ENCODE measurements at places on chromosomes 7 and 10. TPM values are rescaled to one million over a fixed set of nuclear protein-coding genes. Genes with fewer than 3 reads are reported as not detected.

DNA sequence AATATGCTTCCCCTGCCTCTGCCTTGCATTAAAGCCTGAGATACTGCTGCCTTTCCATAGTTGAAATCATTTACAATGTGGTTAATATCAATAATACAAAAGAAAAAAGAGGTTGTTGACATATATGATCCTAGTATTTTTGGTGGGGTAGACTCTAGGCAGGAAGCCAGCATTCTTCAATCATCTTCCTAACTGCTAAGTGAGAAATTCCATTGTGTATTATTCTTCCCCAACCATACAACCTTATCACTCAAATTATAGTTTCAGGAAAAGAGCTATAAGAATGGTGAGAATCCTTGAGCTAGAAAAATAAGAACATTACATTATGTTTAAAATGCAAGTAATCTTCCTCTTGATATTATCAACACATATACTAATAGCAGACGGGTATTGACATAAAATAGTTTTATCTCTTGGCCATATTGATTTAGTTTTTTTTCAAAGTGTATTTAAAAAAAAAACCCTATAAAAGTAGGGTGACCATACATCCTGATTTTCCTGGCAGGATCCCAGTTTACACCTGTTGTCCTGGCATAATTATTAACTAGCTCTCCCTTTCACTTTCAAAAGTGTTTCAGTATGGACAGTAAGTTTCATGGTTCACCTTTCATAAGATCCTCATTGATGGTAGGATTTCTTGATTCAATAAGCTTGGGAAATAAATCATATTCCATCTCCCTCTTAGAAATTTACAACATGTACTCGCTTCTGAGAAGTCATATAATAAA, 33.4 kb upstream of the WASL start:
- no peak for DNase-seq
- no peaks in the 10 kb centered on the region for H3K27me3 ChIP-seq
- no peaks in the 10 kb centered on the region for H3K4me1 ChIP-seq
- H3K36me3 ChIP-seq, result no peaks in the 10 kb centered on the region
- H3K27ac ChIP-seq, result no peak overlapping the region

DNA sequence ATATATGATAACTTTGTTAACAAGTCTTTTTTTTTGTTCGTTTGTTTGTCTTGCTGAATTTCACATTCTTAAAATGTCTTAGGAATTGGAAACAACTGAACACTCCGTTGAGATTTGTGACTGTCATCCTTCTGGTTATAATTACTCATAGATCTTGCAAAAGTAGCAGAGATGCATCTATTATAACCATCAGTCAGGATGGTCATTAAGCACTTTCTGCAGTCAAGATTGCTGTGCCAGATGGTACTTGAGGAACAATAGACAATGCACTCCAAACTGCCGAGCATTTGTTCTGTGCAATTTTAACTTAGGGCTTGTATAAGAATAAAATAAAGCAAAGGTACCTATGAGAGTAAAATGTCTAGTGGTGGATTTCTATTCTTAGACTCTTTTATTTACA, 710.1 kb upstream of the KCND2 start:
- H3K27me3 ChIP-seq, result no peaks in the 10 kb centered on the region
- no peak for DNase-seq
- no peak overlapping the region for H3K4me3 ChIP-seq
- H3K4me1 ChIP-seq, result no peaks in the 10 kb centered on the region
- H3K27ac ChIP-seq, result no peak overlapping the region
- no peaks in the 10 kb centered on the region for H3K36me3 ChIP-seq

GRCh38 chr10:120818301-120818700, 32.9 kb upstream of the WDR11 start:
- H3K36me3 ChIP-seq, result no peaks in the 10 kb centered on the region
- no peaks in the 10 kb centered on the region for H3K4me1 ChIP-seq
- no peak overlapping the region for H3K27ac ChIP-seq
- H3K4me3 ChIP-seq, result no peak overlapping the region

DNA sequence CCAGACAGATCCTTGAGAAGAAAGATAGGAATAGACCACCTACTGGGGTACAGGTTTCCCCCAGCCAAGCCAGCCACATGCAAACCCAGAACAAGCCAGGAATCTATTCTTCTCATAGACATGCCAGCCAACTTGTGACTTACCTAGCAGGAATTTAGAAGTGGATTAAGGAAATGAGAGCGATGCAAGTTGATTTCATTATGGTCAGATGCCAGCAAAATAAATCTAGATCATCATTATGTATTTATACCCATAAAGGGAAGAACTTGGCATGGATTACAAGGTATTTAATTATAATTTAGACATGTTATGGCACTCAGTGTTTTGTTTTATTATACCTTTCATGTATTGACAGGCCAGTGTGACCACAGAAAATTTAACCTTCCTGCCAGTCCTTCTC, 32.8 kb downstream of the SLC35G1 start:
- no peak overlapping the region for H3K4me3 ChIP-seq
- no peaks in the 10 kb centered on the region for H3K4me1 ChIP-seq
- H3K27ac ChIP-seq, result no peak overlapping the region
- H3K36me3 ChIP-seq, result no peaks in the 10 kb centered on the region

DNA sequence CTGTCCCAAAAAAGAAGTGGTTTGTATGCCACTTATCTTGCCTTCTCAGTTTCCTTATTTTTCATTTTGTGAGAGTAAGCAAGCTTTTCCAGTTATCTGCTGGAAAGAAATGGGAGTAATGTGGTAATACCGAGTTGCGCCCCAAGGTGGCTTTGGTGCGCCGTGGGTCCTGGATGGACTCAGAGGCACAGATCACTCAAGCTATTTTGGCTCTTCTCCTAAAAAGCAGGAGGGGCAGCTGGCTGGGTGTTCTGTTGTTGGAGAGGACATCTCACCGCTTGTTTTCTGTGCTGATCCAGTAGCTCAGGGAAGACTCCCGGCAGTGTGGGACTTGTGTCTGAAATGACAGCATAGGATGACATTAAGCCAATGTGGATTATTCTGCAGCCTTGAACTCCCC, 16.4 kb downstream of the PRKRIP1 start:
- no peak overlapping the region for H3K4me3 ChIP-seq
- peaks cover 37% of the 10 kb centered on the region for H3K4me1 ChIP-seq
- peaks cover 38% of the 10 kb centered on the region for H3K36me3 ChIP-seq
- DNase-seq, result peak; percentile 56

GRCh38 chr7:22146961-22147512, 201.3 kb upstream of the CDCA7L start:
- no peak overlapping the region for H3K27ac ChIP-seq
- peak; percentile 1 for DNase-seq
- H3K4me3 ChIP-seq, result no peak overlapping the region

- H3K4me3 ChIP-seq, result no peak overlapping the region
- H3K4me1 ChIP-seq, result no peaks in the 10 kb centered on the region
- DNase-seq, result no peak
- H3K36me3 ChIP-seq, result no peaks in the 10 kb centered on the region
Measured at GRCh38 chr10:108696792-108697477, 1226.4 kb downstream of the XPNPEP1 start.

DNA sequence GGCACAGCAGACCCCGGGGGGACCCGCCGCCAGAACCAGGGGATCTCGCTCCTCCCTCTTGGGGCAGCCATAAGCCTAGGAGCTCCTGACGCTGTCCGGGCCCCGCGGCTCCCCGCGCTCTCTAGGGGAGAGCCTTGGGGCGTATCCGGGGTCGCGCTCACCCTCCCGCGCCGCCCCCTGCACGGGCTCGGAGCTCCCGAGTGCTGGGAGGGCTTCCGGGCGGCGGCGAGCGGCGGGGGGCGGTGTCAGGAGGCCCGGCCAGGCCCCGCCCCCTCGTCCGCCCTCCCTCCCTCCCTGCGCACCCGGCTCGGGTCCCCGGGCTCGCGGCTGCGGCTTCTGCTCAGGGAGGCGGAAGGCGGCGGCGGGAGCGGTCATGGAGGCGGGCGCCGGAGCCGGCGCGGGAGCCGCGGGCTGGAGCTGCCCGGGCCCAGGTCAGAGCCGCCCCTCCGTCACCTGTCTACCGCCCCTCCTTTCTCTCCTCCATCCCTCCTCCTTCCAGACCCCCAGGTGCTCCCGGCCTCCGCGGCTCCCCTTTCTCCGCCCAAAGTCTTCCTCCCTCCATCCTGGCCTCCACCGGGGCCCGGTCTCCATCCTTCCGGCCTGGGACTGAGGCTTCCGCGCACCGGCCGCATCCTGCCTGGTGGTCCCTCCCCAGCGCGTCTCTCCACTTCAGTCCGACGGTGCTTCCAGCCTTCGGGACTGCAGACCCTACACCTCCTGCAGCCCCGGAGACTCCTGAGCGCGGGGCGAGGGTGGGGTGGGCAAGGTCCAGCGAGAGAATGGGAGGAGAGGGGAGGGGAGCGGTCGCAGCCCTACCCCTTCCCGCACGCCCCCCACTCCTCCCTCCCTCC, at the start of gene CCDC136:
CCDC136 (plus strand) TSS at position 848 of the 851 bp plus-strand sequence. CDS start 444 bp downstream, outside the sequence.
- H3K36me3 ChIP-seq, result no peaks in the 10 kb centered on the region
- H3K4me1 ChIP-seq, result peaks cover 15% of the 10 kb centered on the region

GRCh38 chr10:33416209-33416608, 81.7 kb upstream of the NRP1 start:
- H3K27ac ChIP-seq, result no peak overlapping the region
- no peak for DNase-seq
- no peaks in the 10 kb centered on the region for H3K27me3 ChIP-seq
- no peaks in the 10 kb centered on the region for H3K4me1 ChIP-seq

GRCh38 chr7:117124591-117125220, 171.4 kb downstream of the ST7 start:
- H3K27ac ChIP-seq, result no peak overlapping the region
- H3K4me3 ChIP-seq, result no peak overlapping the region
- peak; percentile 63 for DNase-seq
- no peaks in the 10 kb centered on the region for H3K27me3 ChIP-seq

- DNase-seq, result no peak
- no peaks in the 10 kb centered on the region for H3K36me3 ChIP-seq
- H3K27ac ChIP-seq, result no peak overlapping the region
- H3K27me3 ChIP-seq, result no peaks in the 10 kb centered on the region
Measured at GRCh38 chr7:117508676-117509075, 28.9 kb downstream of the CFTR start.

DNA sequence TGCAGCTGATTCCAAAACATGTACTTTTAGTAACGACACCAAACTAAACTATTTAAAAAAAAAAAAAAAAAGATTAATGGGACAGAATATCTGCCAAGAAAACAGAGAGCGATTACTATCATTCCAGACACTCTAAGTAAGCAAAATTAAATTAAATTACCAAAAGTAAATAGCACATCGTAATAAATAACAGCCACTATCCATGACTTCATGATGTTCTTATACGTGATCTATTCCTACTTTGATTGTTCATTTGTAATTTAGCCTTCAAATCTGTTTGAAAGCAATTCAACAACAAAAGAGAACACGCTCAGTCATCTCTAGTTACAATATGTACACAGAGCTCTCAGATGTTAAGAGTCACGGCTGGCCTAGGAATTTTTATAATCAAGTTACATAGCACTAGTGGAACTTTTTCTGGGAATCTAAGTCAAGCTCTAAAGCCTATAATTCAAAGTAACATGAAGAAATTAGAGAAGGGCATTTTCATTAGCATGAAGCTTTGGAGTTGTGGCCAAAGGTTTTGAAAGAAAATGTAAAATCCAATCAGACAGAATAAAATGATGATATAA, 241.7 kb upstream of the NEBL start:
- no peaks in the 10 kb centered on the region for H3K27me3 ChIP-seq
- DNase-seq, result no peak
- no peaks in the 10 kb centered on the region for H3K4me1 ChIP-seq
- H3K27ac ChIP-seq, result no peak overlapping the region
- H3K36me3 ChIP-seq, result no peaks in the 10 kb centered on the region

DNA sequence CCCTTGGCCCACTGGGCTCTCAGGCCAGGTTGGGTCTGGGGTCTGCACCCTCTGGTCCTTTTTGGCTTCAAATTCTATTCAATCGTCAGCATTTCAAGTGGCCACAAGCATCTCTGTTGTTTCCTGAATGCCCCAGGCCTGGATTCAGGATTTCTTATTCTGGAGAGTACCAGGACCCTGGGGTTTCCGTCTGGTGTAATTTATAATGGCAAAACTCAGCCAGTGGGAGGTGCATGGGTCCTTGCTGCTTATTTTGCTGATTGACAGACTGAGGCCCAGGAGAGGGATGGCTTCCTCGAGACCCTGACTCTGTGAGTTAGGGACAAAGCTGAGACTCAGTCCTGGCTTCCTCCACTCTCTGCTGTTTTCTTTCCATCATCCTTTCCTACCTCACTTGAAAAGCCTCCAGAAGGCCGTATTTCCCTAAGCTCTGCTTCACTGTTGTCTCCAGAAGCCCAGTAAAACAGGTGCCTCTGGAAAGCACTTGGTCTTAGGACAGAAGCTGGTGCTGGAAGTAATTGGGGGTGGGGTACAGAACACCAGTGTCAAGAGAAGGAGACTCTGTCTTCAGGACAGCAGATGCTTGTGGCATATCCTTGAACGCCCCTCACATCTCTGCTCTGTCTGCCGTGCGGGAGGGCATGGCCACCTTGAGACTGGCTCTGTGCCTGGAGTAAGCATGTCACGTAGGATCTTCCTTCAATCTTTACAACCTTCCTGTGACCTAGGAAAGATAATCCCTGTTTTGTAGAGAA, 39.4 kb upstream of the SH2D4B start:
- no peak for DNase-seq
- H3K27me3 ChIP-seq, result no peaks in the 10 kb centered on the region
- H3K4me1 ChIP-seq, result peaks cover 100% of the 10 kb centered on the region

- H3K27me3 ChIP-seq, result no peaks in the 10 kb centered on the region
- H3K4me1 ChIP-seq, result peaks cover 96% of the 10 kb centered on the region
- DNase-seq, result no peak
- no peaks in the 10 kb centered on the region for H3K36me3 ChIP-seq
- no peak overlapping the region for H3K27ac ChIP-seq
Measured at GRCh38 chr10:72250666-72251065, 23.1 kb upstream of the DDIT4 start.

DNA sequence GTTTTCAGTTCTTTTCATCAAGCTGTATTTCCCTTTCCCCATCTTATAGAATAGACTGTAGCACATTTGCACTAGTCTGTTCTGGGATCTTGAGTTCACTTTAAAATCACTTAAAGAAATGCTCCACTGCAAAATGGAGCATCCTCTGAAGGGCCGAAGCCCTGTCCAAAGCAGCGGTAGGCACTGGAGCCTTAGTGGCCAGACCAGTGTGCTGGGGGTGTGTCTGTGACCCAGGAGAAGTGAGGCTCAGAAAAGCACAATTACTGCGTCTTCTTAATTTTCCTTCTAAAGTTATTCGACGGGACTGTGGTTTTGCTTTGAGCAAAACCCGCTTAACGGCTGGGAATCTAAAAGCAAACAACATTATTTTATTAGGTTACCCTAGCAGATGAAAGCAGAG, 205.7 kb downstream of the SLC25A13 start:
- H3K27me3 ChIP-seq, result no peaks in the 10 kb centered on the region
- no peaks in the 10 kb centered on the region for H3K4me1 ChIP-seq
- H3K36me3 ChIP-seq, result no peaks in the 10 kb centered on the region
- no peak overlapping the region for H3K27ac ChIP-seq
- DNase-seq, result no peak

SEMA3C gene
- not detected for polyA plus RNA-seq

MPP7 gene
- polyA plus RNA-seq, result 27.6 TPM

SHH gene
- polyA plus RNA-seq, result not detected

AEBP1 gene
- 0.20 TPM for polyA plus RNA-seq

OR2A7 gene
- polyA plus RNA-seq, result 0.76 TPM

RAB18 gene
- 117 TPM for polyA plus RNA-seq

TPK1 gene
- polyA plus RNA-seq, result 28.9 TPM

PNLIPRP1 gene
- polyA plus RNA-seq, result not detected

Data from CD4-positive, alpha-beta memory T cell (primary cell).